BE2C (cell line): ENCODE measurements at places on chromosomes 5 and 9.

GRCh38 chr9:126471084-126471624 lies 142.6 kb upstream of the LMX1B start:
- no peak for DNase-seq

GRCh38 chr9:8053501-8053900 lies 253.9 kb upstream of the DMAC1 start:
- no peak for DNase-seq

- DNase-seq = no peak
These were observed 68.1 kb upstream of the GRAMD2B start for GRCh38 chr5:126354858-126355731.

GRCh38 chr5:96470785-96471184 lies 37.7 kb upstream of the PCSK1 start:
- no peak for DNase-seq

DNA sequence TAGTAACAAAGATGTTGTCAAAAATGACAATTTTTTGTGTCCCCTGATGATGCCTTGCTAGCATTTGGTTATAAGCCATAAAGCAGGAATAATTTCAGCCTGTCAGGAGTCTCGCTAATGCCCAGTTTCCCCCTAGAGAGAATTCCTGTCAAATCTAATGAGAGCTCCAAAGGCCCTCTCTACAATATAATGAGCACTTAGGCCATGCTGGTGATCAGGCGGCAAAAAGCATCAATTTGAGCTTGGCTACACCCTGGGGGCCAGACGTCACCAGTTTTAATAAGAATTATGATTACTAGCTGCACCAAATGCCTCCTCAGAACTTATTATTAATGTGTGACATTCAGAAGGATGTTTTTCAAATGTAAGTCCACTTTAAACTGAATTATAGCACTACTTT lies 6.1 kb downstream of the TLE1 start:
- DNase-seq = no peak

DNA sequence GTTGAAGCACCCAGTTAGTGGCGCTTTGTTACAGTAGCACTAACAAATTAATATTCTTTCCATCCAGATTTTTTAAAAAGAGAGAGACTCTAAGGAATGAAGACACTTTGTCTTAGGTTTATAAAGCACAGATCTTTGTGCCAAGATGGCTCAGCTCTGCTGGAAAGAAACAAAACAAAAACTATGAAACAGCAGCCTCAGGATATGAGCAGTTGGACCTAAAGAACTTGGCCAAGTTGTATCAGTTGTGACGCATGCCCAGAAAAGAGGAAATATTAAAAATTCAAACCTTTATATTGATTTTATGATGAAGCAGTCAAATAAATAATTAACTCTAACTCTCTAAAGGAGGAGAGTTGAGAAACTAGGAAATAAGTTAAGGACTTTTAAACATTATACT lies 427.2 kb downstream of the SPOCK1 start:
- DNase-seq = no peak

- DNase-seq = no peak
These were observed 68.1 kb downstream of the NIPBL start for GRCh38 chr5:36944607-36945225.

DNA sequence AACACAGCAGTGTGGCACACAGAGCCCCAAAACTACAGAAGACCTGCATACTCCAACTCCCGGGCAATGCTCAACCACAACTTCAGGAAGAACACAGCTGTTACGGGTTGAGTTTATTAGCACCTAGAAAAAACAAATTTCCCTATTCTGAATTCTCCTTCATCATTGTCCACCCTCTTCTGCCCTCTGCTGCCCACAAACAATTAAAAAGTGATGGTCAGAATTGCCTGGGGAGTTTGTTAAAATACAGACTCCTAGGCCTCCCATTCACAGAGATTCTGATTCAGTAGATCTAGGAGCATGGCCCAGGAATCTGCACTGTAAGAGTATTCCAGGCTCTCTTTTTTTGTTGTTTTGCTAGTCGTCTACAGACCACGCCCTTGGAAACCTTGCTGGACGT lies 310.6 kb downstream of the NDUFS4 start:
- DNase-seq = no peak

GRCh38 chr5:36305571-36306326 lies 4.0 kb upstream of the RANBP3L start:
- DNase-seq = peak; percentile 56

GRCh38 chr5:123790226-123790625 lies 278.2 kb downstream of the CSNK1G3 start:
- no peak for DNase-seq
